ENCODE measurements at places on chromosomes 2 and 18.

GRCh38 chr2:208253600-208254117, 1.2 kb downstream of the IDH1 start:
- no peak for DNase-seq

GRCh38 chr18:79718878-79719477, 39.4 kb downstream of the CTDP1 start:
- no peak for DNase-seq

DNA sequence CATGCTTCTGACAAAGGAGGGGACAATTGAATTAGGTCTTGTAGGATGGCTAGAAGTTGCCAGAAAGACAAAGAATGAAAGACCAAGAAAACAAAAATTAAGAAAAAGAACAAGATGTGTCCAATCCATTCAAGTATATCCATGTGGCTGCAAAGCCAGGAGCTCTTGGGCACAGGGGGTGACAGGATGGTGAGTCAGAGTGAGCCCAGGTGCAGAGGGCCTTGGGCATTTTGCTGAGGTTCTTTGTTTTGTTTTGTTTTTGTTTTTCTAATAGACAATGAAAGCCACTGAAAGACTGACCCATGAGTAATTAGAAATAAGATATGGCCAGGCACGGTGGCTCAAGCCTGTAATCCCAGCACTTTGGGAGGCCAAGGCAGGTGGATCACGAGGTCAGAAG, 104.6 kb upstream of the KLHL29 start:
- DNase-seq, result no peak

GRCh38 chr18:36402765-36403396, 105.4 kb downstream of the FHOD3 start:
- DNase-seq, result no peak

- no peak for DNase-seq
These were observed 3.1 kb downstream of the MLPH start for GRCh38 chr2:237490009-237490711.

DNA sequence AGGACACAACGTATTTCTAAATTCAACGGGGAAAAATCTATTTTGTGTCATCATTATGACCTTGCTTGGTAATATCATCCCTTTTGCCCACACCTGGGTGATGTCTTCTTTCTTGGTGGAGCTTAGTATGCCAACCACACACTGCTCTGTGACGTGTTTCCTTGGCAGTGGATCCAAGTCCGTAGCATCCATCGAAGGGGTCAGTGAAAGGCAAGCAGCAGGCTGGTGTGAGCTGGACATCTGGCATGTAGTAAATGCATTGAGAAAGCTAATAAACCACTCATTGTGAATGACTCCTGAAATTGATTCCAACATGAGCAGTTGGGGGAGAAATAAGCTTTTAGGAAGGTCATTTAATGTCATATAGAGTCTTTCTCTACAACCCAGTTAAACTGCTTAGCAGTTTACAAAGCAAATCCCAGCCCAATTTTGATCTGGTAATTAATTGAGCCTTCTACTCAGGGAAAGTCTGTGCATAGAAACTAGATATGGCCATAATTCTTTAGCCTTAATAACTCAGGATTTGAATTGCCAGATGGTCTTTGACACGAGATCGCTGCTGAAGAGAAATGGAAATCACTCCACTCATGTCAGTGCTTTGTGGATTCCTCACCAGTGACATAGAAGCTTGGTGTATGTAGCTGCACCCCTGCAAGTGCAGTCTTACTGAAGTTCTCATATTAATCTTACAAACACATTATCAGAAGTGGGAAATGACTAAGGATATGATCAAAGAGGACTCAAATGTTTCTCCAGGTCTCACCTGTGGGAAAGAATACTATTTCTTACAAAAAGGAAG, 494.8 kb downstream of the CMPK2 start:
- DNase-seq, result no peak

DNA sequence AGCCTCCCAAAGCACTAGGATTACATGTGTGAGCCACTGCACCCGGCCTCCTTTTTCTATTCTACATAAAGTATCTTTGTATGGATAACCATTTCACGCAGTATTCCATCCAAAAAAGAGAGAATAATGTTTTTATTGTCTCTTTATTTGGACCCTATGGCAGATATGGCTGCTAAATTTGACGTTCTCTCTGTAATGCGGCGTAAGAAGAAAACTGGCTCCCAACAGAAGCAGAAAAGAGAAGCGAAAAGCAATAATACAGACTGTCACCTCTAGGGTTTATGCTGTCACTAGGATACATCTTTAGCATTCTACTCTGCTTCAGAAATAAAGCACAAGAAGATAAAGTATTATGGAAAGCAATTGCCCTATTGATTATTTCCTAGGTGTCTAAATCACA, 55.9 kb downstream of the FN1 start:
- no peak for DNase-seq

- DNase-seq, result no peak
These were observed 192.7 kb downstream of the DYSF start for GRCh38 chr2:71646028-71646427.

DNA sequence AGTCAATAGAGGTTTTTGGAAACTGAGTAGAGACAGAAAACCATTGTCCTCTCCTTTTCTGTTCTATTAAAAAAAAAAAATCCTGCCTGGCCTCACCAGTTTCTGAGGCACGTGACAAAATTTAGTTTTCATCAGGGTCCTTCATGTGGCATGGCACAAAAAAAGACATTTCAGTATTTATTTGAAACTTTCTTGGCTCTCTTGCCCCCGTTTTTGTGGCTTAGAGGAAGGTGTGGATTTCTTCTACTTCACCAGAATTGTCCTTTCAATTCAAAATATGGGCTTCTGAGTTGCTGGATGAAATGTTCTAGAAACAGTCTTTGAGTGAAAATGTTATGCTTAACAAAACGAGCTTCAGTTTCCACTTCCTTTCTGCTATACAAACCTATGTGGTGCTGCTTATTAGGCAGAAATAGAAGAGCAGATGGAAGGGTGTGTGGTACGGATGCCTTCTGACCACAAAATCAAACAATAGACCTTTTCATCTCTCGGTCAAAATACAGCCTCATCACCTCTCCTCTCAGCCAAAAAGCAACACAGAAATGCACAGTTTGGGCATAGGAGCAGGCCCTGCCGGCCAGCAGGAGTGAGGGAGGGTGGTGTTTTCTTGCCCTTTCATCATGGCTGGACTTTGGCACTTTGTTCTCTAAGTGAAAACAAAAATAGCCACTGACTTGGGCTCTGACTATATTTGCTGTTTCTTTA, 89.2 kb downstream of the SH3RF3 start:
- DNase-seq, result no peak
